ENCODE measurements at places on chromosomes 3 and 15.

- no peak for DNase-seq
These were observed 231.9 kb upstream of the DPPA4 start for GRCh38 chr3:109569135-109569846.

DNA sequence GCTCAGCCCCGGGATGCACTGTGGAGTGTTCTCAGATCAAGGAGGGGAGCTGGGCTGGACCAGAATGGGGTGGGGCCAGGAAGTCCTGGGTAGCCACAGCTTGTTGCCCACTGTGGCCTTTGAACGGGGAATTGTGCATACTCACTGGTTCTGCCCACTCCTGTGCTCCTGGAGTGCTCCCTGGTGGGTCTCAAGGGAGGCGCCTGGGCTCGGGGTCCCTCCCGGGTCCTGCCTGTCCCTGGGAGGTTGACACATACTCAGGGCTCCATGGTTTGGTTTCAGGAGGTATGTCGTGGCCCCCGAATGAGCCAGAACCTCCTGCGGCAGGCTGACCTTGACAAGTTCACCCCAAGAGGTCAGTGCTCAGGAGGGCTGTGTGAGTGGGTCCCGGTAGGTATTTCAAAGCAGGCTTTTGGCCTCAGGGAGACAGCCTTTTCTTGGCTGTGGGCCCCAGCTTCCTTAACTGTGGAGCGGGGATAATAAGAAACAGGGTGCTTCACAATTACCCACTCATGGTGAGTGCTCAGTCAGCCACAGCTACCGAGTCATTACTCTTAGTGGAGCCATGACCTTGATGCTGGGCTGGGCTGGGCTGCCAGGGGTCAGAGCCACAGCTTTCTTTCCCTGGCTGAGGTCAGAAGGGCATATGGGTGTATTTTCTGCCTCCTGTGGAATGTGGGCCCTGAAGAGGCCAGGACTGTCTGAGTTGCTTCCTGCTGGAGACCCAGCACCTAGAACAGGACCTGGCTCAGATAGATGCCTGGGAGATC is 7.6 kb downstream of the DNAH1 start:
- no peak for DNase-seq

DNA sequence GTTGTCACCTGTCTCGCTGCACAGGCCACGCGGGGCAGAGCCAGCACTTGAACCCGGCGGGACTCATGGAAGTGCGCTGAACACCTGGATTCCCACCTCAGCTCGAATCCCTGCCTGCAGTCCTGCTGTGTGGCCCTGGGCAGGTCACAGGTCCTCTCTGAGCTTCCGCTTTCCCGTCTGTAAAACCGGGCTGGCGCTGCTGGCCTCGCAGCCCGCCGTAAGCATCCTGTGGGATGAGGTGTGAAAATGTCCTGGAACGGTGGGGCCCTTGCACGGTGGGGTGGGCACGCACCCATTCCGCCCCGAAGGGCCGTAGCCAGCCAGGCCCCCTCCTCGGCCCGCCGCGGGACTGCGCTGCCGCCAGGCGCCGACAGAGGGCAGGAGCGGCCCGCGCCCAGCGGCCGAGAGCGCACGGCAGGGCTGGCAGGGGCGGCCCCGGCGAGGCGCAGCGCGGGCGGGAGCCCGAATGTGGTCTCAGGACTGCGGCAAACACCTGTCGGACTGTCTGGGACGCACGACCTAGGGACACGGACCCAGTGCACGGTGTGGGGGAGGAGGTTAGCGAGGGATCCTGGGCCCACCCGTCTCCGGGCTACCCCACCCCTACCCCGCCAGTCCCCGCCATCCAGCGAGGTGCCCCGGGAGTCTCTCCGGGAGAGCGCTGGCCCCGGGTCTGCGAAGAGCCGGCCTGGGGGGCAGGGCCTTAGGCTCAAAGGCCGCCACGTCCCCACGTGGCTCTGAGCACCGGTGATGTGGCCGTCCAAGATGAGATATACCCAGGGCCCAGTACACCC is 40.4 kb downstream of the DNAJB8 start:
- peak; percentile 78 for DNase-seq

GRCh38 chr3:103056542-103056941 is 621.7 kb downstream of the ZPLD1 start:
- peak; percentile 2 for DNase-seq

- no peak for DNase-seq
These were observed 50.0 kb downstream of the CYP19A1 start for GRCh38 chr15:51288143-51289065.

DNA sequence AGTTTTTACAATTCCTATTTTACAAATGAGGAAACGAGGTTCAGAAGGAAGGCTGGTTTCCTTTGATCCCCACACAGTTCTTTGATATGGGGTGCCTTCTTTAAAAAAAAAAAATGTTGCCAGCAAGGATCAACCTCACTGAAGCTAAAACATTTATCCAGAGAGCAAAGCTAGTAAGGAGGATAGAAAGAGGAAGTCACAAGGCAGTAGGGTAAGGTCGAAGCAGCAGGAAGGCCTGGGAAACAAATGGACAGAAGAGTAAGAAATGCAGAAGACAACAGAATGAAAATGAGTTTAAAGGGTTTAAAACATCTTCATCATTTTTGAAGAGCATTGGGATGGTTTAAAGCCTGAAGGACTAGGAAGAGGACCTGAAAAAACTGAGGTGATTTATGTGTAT is 30.6 kb upstream of the CP start:
- DNase-seq: peak; percentile 45

GRCh38 chr15:43977072-43977884 is 150.5 kb downstream of the WDR76 start:
- peak; percentile 5 for DNase-seq

DNA sequence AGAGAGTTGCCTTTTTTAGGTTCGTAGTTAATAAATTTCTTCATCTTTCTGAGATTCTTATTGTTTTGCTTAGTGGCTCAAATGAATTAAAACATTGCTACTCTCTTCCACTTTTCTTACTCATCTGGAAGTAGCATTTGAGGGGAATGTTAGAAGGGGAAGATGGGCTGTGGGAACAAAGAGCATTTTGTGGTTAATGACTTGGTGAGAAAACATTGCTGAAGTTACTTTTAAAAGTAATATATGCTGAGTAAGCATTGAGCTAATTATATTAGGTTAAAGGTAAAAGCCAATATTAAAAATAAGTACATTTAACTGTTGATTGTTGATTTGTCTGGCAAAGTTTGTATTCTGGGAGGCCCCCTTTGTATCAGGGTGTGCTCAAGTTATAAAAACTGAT is 5.7 kb downstream of the MORF4L1 start:
- no peak for DNase-seq

- DNase-seq: no peak
These were observed 162.5 kb upstream of the SOX2 start for GRCh38 chr3:181549266-181549665.

GRCh38 chr3:197874064-197874463 is 75.9 kb upstream of the RPL35A start:
- DNase-seq: no peak

DNA sequence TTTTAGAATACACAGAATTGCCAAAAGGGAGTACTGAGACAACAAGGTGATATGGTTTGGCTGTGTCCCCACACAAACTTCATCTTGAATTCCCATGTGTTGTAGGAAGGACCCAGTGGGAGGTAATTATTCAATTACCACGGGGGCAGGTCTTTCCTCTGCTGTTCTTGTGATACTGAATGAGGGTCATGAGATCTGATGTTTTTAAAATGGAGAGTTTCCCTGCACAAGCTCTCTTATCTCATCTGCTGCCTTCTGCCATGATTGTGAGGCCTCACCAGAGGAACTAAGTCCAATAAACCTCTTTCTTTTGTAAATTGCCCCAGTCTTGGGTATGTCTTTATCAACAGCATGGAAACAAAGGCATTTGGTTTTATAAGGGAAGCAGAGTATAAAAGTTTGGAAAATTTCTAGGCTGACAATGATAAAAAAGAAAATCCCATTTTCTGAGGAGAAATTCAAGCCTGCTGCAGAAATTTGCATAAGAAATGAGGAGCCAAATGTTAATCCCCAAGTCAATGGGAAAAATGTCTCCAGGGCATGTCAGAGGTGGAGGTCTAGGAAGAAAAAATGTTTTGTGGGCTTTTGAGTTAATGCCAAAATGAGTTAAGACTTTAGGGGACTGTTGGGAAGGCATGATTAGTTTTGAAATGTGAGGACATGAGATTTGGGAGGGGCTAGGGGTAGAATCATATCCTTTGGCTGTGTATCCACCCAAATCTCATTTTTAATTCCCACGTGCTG is 130.5 kb upstream of the THRB start:
- no peak for DNase-seq

DNA sequence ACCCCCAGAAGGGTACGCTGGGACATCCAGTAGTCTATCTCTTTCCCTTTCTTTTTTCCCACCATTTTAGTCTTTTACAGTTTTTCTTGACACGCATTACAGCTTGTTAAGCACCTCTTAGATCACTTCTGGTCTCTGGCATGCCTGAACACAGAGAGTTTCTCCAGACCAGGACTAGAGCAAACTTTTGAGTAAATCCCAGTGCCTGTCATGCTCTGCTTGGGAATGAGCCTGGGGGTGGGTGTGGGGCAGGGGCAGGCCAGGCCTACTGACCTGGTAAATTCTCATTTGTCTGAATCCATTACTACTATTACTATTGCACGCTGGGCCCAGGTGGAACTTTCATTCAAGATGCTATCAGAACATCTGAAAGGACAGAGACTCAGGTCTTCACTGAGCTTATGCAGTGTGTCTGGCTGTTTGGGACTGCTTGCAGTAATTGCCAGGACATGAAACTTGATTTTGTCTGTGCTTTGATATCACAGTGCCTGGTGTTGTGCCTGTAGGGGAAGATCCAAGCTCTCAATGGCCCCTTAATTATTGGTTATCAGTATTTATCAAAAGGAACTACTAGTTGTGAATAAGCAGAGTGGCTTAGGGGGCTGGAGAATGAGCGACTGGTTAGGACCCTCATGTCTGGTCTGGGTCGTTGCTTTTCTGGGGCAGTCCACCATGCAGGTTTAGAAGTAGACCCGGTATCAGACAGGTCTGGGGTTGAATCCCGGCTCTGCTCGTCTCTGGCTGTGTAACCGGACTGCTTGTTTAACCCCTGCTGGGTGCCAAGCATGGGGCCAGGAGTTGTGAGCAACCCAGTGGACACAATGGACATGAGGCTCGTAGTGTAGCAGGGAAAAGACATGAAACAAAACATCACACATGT is 196.1 kb upstream of the TLE3 start:
- no peak for DNase-seq

GRCh38 chr15:80643431-80643951 is 51.6 kb upstream of the ABHD17C start:
- DNase-seq: peak; percentile 73

GRCh38 chr15:38873158-38873557 is 308.5 kb upstream of the RASGRP1 start:
- DNase-seq: no peak

DNA sequence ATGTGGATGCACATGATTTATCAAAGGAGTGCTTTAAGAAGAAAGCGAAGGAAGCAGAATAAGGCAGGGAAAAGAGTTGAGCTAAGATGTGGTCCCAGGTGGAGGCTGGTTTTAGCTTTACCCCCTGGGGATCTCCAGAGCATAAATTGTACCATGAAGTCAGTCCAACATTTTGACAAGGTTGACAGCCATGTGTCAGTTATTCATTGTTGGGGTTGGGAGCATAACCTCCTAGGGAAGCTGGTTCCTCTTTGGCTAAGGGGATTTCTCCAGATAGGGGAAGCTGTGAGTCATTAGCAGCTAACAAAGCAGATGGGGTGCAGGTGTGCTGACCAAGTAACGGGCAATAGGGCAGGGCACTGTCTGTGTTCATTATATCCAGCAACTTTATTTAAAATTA is 123.7 kb upstream of the IGSF10 start:
- peak; percentile 39 for DNase-seq

DNA sequence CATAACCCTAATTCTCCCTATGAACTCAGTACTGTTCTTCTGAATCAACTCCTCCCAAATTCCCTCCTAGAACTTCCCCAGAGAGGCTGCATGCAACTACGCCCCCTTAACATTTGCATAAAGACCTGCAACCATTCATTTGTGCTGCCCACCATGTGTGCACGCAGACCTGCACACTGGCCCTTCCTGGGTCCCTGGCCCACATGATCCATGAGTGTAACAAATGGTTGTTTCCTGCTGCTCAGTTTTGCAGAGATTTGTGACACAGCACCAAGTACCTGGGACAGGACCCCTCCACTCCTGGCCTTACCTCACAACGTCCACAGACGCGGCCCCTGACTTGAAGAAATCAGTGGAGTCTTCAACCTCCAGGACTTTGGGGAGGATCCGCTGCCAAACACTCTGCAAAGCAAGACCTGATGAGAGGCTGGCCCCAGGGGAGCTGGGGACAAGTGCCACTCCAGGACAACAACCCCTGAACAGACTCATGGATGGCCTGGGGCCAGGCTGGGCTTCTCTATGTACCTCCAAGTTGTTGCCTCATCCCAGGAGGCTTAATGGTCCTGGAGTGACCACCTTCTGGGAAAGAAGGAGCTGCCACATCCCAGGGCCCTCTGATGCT is 33.8 kb downstream of the ALDH1L1 start:
- DNase-seq: no peak

GRCh38 chr3:195025056-195025883 is 245.7 kb downstream of the XXYLT1 start:
- no peak for DNase-seq

GRCh38 chr3:44065311-44066094 is 176.2 kb upstream of the TOPAZ1 start:
- DNase-seq: no peak

GRCh38 chr3:96959901-96960641 is 145.7 kb downstream of the EPHA6 start:
- DNase-seq: no peak

- DNase-seq: no peak
These were observed 1090.9 kb downstream of the ROBO2 start for GRCh38 chr3:78130741-78131290.

DNA sequence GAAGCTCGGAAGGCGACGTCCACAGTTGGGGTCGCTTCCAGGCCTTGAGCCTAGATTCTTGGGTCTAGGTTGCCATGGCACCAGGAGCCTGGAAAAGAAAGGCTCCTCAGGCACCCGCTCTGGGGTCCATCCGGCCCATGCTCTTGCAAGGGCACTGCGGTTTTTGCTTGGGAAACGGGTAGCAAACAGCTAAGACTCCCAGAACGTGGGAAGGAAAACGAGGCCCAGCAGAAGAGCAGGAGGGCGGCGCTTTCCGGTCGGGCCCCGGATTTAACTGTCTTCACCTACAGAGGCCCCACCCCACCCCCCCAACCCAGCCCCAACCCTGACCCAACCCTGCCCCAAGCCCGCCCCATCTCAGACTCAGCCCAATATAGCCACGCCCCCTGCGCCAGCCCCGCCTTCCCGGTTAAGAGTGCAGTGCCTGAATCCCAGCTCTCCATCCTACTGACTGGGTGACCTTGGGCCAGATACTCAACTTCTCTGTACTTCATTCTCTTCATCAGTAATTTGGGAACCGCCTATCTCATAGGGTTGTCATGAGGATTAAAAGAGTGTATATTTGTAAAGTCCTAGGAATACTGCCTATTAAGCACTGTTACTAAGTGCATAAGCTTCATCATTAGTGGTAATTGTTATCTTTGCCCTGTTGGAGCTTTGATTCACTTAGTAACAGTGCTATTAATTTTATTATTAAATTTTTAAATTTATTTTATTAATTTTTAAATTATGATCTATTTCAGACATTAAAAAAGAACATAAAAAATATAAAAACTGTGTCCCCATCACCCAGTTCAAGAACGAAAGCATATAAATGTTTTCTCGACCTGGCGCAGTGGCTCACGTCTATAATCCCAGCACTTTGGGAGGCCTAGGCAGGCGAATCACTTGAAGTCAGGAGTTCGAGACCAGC is 28.4 kb upstream of the SMAD6 start:
- DNase-seq: peak; percentile 87

GRCh38 chr15:76982756-76983155 is 12.2 kb upstream of the PSTPIP1 start:
- no peak for DNase-seq

All from hematopoietic multipotent progenitor cell treated with erythropoietin and hydrocortisone succinate and interleukin-3 and kit ligand, for 4 days (in vitro differentiated cells).